ENCODE measurements at places on chromosomes 1 and 21.

DNA sequence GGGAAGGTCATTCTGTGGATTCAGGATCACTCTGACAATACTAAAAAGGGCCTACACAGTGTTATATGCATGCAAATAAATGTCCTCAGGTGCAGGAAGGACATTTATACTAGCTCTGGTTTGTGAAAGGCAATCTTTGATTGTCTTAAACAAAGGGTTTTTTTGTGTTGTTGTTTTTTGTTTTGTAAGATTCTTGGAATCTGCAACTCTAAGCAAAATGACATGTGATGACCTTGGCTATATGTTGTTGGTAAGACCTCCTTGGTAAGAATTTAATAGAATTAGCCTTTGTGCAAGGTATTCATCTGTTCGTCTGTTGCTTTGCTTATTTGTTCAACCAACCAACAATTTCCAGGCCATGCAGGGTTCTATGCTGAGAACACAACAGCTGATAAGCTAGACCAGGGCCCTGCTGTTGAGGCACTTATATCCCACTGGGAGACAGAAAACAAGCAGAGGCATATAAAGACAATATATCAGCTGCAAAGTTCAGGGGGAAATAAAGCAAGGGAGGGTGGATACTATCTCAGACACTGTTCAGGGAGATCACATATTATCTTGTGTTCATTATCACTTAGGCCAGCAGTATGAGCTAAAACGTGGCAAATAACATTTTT, 60.3 kb downstream of the FH start:
- no peak for DNase-seq

DNA sequence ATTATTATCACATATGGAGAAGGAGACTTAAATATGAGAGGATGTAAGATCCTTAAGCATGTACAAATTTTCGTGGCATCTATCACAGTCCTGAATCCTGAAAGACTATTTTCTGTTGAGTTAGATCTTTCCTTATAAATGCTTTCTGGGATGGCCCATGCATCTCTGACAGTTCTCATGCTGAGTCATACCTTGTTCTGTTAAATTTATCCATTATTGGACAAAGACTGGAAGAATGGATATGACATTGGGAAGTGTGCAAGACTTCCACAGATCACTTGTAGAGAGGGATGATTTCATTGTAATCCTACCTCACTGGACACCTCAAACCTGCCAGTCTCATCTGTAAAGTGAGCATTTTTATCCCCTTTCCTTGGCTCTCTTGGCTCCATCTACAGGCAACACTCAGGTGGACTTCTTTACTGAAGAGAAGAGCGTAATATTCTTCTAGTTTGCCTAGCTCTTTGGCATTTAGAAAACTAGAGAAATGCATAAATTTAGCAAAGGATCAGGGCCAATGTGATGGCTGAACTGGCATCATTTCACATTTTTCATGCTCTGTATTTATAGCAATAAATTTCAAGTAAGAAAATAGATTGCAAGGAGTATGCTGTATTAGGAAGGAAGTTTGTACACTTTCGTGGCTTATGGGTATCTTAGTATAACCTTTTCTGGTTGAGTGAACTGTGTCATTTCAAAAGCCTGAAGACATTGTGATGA, 128.2 kb downstream of the NFIA start:
- no peak for DNase-seq

- peak; percentile 70 for DNase-seq
These were observed 17.9 kb downstream of the SLC9A1 start for GRCh38 chr1:27136998-27137542.

GRCh38 chr21:45012662-45013259, 61.6 kb upstream of the ADARB1 start:
- DNase-seq = no peak
